NCI-H2081 (cell line): ENCODE measurements at places on chromosomes 2 and 18.

DNA sequence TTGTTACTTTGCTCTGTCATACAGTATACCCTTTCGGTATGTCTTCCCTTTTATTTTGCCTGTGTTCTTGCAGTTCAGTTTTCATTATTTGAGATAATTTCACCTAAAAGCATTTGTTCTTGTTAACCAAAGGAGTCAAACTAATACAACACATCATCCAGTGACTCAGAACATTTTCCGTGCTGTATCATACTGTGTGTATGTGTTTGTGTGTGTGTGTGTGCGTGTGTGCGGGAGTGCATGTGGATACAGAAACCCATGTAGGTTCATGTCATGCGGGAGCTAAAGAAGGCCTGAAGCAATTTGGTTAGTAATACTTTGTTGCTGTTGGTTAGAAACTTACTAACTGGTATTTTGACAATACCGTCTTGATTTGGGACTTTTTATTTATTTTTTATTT is 60.0 kb downstream of the CEP192 start:
- DNase-seq, result no peak

- no peak for DNase-seq
These were observed 57.7 kb downstream of the RNU4ATAC start for GRCh38 chr2:121588357-121588756.

- no peak for DNase-seq
These were observed 9.8 kb downstream of the FBXO11 start for GRCh38 chr2:47896450-47896968.

GRCh38 chr2:180873219-180873618 is 107.2 kb upstream of the UBE2E3 start:
- no peak for DNase-seq

GRCh38 chr2:20366672-20367116 is 16.1 kb upstream of the PUM2 start:
- DNase-seq, result no peak

DNA sequence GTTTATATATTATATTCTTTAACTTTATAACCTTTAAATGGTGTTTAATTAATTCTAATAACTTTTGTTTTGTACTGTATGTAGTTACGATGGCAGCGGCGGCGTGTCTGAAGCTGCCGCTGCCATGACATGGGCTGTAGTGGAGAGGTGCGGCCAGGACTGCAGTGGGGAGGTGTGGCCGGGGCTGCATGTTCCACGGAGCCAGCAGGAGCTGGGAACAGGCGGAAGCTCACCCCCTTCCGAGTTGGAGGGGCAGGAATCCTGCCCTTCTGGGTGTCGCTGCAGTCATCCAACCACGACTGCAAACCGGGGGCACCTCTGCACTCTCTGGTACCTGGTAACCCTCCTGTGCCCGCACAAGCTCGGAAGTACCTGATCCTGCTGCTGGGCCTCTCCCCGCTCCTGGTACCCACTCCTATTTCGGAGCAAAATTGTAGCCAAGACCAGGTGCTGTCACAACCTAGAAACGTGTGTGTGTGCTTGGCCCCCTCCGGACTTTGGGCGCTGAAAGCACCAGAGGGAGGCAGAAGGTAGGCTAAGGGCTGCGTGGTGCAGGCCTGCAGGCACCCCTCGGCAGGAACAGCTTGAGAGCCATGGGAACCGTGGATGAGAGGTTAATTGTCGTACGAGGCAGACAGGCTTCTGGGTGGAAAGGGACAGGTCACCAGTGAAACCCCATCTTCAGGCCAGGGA is 1329.7 kb upstream of the SLC39A10 start:
- DNase-seq, result no peak

DNA sequence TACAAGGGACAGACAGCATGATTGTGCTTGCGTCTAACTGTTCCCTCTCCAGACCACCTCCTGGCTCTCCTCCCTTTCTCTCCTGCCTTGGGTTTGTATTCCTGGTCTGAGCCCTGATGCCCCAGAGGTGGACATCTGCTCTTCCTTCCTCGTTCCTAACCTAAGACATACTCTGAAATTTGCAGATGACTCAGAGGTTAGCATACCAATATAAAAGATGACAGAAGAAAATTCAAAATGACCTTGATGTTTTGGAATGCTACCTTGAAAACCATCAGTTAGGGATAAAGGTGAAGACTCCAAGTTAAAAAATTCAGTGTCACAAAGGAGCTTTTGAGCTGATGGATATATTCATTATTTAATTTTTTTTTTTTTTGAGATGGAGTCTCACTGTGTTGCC is 12.9 kb downstream of the SMYD1 start:
- DNase-seq, result no peak

GRCh38 chr2:201953880-201954279 is 79.8 kb upstream of the FZD7 start:
- DNase-seq, result no peak

DNA sequence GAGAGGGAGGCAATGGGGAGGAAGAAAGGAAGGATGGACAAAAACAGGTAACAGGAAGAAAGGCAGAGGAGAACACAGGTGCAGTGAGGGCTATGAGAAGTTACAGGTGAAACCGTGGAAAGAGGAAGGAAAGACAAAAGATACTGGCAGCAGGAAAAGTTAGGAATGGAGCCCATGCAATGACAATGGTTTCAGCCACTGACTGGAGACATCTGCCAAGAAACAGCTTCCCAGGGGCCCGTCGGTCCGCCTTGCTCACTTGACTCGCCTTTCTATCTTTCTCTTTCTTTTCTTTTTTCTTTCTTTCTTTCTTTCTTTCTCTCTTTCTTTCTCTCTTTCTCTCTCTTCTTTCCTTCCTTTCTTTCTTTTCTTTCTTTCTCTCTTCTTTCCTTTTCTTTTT is 37.5 kb downstream of the ST8SIA5 start:
- no peak for DNase-seq

GRCh38 chr18:49214058-49214457 is 246.4 kb downstream of the DYM start:
- DNase-seq, result no peak

DNA sequence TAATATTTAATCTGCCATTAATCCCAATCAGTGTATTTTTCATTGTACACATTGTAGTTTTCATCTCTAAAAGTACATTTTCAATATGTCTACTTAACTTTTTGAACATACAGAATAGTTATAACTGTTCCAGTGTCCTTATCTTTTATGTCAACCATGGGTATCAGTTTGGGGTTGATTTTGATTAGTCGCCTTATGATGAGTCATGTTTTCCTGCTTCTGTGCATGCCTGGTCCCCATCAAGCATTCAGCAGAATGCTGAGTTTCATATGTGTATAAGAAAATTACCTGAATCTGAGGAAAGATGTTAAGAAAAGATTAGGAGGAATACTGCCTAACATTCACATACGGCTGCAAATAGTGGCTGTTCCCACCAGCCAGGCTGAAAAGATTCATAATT is 17.7 kb downstream of the SPDYA start:
- DNase-seq, result no peak

- no peak for DNase-seq
These were observed 172.9 kb upstream of the MYT1L start for GRCh38 chr2:2503864-2504418.

GRCh38 chr2:134465228-134466105 is 211.6 kb downstream of the MGAT5 start:
- DNase-seq, result no peak

DNA sequence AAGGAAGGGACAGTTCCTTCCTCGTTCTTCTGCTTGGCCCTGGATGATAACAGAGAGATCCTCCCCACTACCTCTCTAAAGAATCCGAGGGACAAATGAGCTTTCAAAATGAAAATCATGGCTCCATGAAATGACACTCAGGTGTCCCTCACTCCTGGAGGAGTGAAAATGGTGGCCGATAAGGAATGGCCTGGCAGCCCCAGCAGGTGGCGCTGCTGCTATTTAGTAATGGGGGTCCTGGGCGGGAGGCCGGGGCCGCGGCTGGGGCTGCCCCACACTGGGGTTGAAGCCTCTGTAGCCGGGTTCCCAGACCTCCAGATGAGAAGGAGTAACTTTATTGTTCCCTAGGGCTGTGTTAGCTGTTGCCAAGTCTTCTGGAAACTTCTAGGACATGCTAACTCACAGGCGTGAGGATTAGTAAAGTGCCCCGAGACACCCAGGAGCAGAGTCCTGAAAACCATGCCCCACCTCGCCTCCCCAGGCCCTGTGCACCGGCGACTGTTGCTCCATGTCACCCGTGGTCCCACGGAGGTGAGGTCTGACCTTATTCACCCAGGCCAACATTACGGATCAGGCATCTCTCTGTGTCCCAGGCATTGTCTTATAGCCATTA is 138.0 kb downstream of the CTIF start:
- peak; percentile 49 for DNase-seq

DNA sequence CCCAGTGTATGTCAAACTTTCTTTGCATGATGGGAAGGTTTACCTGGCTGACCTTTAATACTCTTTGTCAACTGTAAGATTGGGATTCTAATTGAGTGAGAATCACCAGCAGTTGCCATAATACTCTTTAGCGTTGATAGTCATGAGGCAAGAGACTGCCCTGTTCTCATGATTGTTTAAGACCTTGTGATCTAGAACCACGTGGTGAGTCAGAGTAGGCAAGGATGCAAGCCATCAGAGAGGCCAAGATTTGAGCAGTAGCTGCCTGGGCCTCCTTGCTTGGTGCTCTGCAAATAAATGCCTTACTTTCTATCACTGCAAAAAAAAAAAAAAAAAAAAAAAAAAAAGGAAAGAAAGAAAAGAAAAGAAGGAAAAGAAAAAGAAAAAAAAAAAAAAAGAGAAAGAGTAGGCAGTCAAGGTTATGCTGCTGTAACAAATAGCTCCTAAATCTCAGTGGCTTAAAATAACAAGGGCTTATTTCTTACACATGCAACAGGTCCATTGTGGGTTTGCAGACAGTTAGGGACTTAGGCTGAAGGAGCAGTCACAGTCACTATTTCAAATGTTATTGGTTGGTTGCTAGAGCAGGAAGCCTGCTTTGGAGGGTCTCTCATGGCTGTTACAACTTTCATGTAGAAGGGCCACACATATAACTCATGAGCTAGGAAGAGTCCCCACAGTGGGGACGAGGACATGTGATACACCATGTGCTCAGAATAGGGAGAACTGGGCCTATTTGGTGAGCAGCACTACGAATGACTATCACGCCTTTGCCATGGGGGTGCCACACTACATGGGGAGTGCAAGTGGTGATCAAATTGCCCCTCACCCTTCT is 21.7 kb downstream of the IL1R2 start:
- DNase-seq, result no peak

DNA sequence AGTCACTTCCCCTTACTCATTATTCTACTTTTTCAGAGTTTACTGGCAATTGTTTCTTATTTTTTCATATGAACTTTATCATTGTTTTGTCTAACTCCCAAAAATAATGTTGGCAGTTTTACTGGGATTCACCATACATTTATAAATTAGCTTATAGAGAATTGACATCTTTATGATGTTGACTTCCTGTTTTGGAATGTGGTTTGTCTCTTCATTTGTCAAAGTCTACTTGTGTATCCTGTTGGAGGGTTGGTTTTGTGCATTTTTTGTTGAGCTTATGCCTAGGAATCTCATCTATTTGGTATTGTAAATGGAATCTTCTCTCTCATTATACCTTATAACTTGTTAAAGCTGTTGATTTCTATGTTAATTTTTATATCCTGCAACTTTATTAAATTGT is 16.4 kb downstream of the EPC2 start:
- no peak for DNase-seq

GRCh38 chr2:151760139-151760650 is 25.9 kb upstream of the NEB start:
- no peak for DNase-seq

DNA sequence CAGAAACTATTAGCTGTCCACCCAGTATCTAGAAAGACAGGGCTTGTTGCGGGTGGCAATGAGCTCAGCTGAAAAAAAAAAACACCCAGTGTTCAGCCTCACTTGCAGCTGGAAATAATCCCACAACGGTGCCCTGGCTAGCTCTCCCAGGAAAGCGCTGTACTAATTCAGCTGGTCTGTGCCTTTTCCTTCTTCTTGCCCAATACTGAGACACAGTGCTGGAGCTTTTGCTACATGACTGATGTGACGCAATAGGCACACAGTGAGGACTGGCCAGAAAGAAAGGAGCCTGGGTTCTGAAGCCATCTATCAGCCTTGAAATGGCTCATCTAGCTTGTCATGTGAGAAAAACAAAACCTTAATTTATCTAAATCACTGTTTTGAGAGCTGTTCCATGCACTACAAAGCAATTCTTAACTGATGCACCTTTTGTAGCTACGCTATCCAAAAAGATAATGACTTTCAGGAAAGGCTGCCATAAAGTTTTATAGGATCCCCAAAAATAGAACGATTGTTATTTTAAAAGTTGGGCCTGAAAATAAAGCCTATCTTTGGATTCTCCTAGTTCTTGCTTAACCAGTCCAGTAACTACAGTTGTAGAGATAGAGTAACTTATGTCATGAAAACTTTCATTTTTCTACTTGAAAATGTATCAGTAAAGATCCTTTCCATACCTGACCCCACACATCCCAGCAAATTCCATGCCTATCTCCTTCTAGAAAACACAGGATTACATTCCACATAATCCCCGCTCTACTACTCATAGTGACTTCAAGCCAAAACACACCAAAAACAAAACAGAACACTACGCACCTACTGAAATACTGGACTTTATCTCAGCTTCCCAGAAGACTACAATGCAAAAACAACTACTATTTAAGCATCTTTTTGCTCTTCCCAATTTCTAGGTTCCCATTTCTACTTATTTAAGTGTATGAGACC is 15.9 kb downstream of the KIDINS220 start:
- no peak for DNase-seq

DNA sequence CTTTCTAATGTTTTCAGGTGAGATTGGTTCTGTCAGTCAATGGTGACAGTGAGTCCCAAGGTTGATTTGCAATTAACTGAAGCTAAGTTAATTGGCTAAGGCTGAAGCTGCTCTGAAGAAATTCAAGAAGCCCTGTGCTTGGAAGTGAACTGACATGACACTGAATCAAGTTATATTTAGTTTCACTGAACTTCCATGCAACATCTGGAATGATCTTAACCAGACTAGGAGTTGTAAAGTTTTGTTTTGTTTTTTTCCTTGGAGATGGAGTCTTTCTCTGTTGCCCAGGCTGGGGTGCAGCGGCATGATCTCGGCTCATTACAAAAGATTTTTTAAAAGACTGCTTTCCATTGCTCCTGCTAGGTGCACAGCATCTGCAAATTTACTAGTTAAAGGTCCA is 11.4 kb downstream of the SERPINB5 start:
- no peak for DNase-seq

DNA sequence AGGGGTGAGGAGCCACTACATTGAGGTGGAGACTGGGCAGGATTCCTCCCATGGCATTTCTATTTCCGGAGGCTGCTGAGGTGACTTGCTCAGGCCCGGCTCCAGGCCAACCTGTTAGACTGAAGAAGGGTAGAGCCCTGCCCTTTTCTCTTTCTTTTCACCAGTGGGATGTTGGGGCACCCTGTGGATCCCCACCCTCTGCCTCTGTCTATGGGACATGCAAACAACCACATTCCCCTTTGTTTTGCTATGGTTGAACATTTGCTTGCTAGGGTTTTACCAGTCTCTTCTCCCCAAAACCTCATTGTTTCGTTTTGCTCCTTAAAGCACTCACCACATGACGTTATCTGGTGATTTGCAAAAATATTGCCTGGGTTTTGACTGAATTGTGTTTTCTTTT is 183.3 kb downstream of the ARL4C start:
- no peak for DNase-seq

GRCh38 chr18:69127873-69128500 is 272.7 kb upstream of the DOK6 start:
- DNase-seq, result no peak
